Amniotic stem cell (primary cell): ENCODE measurements at places on chromosomes 5 and 9.

GRCh38 chr5:132024117-132024435 lies 12.6 kb upstream of the ACSL6 start:
- no peak for DNase-seq

DNA sequence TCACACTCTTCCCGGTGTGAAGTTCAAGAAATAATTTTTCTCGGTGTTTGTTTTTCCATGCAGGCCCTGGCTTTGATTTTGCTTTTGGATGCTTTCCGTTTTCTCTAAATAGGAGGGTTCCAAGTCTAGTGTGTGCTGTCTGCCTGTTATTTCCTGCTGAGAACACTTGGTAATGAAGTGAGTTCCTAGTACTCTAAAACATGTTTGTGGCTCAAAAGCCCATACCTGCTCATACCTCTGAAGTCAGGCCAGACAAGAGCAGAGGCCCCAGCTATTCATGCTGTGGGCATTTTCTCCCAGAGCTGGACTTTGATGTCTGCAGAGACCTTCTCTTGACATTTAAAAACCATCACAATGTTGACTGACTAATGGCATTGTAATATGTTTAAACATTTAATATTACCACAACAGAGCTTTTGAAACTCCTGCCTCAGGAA lies 211.2 kb downstream of the GOLPH3 start:
- no peak for DNase-seq

DNA sequence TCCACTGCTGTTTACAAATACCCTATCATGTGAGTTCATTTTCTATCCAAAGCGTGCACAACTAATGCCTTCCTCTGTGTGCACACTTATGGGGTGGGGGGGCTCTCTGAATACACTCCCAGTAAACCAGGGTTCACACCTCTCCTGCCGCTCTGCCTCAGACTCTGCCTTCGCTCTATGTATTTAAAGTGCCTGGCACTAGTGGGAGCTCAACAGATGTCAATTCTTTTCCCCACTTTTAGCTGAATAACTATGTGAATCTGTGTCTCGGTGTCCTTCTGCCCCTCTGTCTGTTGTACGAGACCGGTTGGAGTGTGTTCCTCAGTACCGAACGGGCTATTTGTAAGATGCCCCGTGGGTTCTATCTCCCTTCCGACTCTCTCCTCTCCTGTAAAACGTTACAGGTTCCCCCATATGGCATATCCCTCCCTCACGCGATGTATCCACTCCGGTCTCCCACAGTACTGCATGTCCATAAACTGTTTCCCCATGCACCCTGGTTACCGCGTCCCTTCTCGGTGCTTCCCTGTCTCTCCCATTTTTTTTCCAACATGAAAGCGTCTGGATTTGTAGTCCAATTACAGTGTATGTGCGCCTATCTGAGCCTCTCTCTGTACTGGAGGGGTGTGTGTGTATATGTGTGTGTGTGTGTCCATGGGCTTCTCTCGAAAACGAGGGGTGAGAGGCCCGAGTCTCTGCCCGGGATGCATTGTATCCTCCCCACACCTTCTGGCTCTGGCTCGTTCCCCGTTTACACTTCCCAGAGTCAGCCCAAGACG lies 1.6 kb downstream of the ELL2 start:
- DNase-seq: no peak

- DNase-seq: no peak
These were observed 55.8 kb upstream of the CPEB4 start for GRCh38 chr5:173832386-173832785.

DNA sequence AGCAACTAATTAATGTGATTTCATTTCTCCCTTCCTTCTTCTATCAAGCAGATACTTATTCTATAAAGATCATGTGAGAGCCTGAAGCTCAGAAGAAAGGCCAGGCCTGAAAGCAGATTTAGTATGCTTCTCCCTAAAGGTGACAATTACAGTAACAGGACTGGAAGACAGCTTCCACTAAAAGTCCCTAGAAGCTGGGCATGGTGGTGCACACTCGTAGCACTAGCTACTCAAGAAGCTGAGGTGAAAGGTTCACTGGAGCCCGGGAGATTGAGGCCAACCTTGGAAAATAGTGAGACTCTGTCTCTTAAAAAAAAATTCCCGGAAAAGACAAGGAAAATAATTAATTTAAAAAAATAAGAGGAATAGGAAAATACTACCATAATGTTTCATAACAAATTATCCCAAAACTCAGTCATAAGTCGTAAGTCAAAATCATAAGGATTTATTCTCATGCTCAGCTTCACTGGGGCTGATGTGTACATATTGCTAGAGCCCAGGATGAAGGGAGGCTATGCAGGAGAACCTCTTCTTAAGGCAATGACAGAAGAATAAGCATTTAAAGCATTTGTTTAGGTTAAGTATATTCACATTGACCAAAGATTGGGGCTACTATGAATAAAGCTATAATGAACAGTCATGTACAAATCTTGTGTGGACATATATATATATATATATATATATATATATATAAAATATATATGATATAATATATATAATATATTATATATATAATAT lies 210.8 kb upstream of the SMARCA2 start:
- no peak for DNase-seq

DNA sequence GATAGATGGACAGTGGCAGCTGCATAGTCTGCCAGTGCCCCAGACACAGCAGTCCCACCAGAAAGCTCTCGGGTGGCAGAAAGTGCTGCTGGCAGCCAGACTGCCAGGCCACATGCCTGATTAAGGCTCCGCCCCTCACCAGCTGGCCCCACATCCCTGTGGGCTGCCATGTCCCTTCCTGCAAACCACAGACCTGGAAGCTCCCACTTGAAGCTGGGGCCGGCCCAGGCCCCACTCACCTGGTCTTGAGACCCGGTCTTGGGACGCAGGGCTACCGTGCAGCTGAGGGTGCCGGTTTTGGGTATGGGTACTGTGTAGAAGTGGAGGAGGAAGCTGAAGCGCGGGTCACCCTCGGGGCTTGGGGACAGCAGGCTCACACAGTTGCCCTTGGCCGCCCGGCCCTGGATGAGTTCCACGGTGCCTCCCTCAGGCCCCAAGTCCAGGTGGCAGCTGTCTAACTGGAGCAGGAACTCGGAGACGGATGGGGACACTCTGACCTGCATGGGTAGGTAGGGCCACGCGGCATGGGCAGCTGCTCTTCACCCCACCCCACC lies 15.3 kb downstream of the FPGS start:
- DNase-seq: no peak

DNA sequence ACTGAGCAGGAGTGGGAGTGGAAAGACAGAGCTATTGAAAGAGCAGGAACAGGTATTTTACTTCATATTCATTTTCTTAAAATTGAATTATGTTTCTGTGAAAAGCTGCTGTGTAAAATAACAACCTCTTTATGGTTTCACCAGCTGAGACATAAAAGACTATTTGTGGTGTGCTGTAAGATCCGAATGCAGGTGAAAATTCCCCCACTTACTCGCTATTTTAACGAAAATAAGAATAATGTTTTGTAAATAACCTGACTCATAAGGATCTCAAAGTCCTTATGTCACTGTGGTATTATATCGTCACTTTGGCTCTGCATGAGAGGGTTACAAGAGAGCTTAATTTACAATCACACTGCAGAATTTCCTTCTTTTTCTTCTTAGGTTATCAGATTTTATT lies 65.3 kb upstream of the NFIB start:
- no peak for DNase-seq
